Stimulated activated CD4-positive, alpha-beta T cell treated with anti-CD3 and anti-CD28 coated beads, Interleukin-15, amount 100 ng/mL, for 48 hours (primary cell): ENCODE measurements at places on chromosomes 7 and 10.

DNA sequence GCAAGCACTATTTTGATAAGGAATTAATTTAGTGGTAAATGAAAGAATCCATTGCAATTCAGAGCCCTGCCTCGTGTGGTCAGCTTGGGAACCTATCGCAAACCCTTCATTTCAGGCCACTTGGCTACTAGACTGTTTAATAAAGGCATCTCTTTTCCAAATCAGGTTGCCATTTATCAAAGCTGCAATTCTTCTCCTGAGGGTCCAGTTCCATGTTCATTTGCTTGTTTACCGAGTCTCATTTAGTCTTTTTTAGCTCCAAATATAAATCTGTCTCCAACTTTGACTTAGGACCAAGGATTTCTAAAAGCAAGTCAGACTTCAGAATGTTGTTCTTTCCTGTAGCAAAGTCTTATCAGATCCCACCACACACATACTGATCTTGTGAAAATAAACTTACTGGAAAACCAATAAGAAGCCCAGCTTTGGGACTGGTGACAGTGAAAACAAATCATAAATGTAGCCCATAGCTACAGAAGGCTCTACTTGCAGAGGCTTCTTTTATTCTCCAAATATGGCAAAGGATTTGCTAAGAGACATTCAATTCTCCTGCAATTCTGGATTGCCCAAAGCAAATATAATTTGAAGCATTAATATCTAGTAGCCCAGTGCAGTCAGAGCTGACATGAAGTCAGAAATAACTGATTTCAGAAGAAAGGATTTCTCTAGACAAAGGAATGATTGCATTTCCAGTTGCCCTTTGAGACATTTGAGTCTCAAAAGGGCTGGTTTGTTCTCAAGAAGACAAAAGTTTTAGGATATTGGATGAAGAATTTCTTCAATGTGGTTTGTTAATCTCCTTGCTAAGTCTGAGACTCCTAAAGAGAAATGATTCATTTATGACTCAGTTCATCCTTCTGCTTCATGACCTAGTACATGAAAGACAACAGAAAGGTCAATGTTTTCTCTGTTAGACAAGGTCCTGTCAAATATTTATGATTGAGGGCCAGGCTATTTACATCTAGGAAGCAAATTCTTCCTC is 28.0 kb downstream of the PPP1R3C start:
- DNase-seq = no peak

DNA sequence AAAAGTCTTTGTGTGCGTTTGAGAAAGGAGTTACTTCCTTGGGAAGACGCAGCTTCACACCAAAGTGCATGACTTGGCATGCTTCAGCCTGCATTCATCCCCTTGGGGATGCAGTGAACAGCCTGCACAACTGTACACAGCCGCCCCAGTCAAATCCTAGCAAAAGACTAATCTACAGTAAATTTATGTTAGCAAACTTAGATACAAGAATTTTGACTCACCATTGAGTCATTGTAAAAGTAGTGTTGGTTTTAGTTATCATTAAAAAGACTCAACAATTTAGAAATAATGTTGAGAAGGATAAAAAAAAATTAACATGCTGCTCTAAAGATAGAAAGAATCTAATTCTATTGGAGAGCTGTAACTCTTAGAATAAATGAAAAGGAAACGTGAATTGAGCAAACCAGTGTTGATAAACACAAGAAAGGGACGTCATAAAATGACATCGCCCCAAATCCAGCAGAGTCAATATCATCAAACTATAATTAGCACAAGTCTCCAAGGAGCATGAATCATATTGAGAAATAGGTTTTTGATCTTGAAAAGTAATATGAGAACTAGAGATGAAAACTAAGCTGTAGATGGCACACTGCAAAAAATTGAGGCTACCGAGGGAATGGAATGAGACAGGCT is 11.9 kb upstream of the OPTN start:
- no peak for DNase-seq

GRCh38 chr7:82126576-82126975 is 317.0 kb downstream of the CACNA2D1 start:
- no peak for DNase-seq

- DNase-seq = no peak
Measured at GRCh38 chr10:2340831-2341647, 603.7 kb upstream of the ADARB2 start.

DNA sequence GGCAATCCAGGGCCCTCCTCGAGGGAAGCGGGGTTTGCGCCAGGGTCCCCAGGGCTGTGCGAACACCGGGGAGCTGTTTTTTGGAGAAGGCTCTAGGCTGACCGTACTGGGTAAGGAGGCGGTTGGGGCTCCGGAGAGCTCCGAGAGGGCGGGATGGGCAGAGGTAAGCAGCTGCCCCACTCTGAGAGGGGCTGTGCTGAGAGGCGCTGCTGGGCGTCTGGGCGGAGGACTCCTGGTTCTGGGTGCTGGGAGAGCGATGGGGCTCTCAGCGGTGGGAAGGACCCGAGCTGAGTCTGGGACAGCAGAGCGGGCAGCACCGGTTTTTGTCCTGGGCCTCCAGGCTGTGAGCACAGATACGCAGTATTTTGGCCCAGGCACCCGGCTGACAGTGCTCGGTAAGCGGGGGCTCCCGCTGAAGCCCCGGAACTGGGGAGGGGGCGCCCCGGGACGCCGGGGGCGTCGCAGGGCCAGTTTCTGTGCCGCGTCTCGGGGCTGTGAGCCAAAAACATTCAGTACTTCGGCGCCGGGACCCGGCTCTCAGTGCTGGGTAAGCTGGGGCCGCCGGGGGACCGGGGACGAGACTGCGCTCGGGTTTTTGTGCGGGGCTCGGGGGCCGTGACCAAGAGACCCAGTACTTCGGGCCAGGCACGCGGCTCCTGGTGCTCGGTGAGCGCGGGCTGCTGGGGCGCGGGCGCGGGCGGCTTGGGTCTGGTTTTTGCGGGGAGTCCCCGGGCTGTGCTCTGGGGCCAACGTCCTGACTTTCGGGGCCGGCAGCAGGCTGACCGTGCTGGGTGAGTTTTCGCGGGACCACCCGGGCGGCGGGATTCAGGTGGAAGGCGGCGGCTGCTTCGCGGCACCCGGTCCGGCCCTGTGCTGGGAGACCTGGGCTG is 26.0 kb downstream of the PRSS2 start:
- no peak for DNase-seq

GRCh38 chr7:105875505-105875904 is 894 bp downstream of the ATXN7L1 start:
- no peak for DNase-seq

GRCh38 chr7:110774071-110774470 is 316.9 kb upstream of the LRRN3 start:
- DNase-seq = no peak

DNA sequence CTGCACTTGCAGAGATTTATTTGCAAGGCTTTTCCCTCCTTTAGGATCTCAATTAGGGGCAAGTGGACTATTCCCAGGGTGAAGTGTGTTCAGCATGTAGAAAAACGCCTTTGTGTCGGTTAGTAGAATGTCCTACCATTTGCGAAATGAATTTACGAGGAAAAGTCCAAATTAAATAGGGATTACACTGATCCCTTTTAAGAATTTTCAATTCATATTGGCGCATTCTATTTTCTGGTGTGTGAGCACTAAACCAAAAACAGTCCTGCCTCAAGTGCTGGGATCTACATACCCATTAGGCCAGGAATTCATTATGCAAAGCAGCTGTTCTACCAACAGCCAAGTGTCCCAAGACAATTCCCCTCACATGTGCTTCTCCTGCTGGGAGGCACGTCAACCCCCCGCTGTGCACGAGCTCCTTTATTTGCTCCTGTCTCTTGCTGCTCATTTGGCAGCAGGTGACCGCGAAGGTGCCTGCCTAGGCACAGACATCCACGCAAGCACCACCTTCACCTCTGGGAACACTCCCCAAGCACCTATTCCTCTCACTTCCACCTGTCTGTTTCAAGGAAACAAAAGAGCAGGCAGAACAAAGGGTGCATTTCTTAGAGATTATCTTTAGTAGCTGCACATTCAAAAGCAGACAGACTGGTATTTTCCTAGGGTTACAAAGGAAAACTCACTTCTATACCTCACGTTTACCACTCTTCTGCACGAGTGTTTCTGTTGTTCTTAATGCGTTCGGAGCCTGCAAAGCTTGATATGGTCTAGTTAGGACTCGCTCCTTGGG is 134.6 kb upstream of the FGFR2 start:
- DNase-seq = no peak

DNA sequence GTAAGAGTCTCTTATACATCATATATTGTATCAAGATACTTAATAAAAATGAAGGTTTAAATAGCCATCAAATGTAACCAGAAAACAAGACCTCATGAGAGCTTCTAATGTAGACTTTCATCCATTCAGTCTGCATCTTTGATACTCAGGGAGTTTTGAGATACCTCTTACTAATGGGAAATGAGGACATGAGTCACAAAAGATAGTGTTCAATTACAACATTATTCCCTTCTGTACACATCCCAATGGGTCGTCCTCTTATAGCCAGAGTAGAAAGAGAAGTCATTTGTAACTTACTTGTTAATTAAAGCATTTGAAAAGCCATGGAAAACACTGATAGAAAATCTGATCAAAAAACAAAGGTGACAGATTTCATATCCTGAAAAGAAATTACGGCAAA is 19.4 kb downstream of the SHTN1 start:
- DNase-seq = no peak

DNA sequence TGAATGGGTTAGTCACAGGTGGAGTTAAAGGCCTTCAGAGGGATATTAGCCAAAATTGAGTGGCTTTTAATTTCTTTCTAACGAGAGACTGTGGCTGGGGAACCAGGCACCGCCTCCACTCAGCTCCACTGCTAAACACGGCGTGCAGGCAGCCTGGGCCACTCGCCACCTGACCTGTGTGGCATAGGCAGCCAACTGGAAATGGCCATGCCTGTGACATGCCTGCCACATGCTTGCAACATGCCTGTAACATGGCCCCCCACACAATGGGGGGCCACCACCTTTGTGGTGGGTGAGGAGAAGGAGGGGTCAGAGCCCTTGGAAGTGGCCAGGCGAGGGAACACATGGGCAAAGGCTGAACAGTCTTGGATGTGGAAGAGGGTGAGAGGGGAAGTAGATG is 60.1 kb upstream of the PAX2 start:
- no peak for DNase-seq

DNA sequence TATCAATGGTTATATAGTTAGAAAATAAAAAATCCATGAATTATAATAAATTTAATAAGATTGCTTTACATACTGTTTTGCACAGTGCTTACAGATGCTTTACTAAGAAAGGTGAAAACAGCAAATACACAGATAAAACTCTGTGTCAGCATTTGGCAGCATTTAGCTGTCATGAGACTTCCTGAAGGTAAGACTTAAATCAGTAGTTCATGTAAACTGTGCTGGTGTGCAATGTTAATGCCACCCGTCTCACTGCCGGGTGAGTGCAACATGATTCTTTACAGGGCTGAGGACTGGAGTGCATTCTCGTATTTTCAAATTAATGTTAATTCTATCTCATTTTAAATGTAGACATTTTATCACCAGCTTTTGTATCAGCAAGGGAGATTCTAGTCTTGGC is 326.2 kb upstream of the POT1 start:
- no peak for DNase-seq
